ENCODE measurements at places on chromosomes 2 and 18. TPM values are rescaled to one million over a fixed set of nuclear protein-coding genes. Genes with fewer than 3 reads are reported as not detected.

DNA sequence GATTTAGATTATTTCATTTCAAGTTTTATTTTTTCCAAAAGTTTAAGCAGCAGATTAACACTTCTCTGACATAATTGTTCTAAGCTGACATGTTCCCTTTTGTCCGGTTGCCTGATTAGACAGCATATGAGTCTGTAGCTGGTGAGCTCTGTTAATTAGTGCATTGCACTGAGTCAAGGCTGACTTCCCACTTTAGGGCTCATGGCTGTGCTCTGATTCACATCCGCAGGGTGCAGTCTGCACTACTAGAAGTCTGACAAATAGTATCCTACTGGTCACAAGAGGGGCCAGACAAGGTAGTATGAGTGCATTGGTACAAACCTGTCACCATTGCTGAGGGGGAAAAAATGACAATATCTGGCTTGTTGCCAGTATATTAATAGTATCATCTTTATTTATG is 443.9 kb upstream of the ZNF804A start:
- DNase-seq: no peak

DNA sequence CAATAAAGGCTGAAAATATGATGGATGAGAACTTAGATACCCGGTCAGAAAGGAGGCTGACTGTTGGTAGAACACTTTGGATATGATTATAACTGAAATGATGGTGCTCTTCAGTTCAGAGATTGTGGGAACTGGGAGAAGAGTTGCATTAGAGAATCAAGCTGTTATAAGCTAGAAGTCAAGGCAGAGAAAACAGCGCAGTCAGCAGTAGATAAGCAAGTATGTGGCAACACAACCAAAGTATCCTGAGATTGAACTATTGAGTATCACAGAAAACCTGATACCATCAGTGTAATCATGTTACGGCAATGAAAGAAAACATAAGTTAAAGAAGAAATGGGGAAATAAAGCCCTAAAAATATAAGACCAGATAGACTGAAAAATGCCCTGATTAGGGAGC is 633.9 kb upstream of the LRRTM1 start:
- DNase-seq: no peak

Gene STARD7
- 49.4 TPM for polyA plus RNA-seq

DNA sequence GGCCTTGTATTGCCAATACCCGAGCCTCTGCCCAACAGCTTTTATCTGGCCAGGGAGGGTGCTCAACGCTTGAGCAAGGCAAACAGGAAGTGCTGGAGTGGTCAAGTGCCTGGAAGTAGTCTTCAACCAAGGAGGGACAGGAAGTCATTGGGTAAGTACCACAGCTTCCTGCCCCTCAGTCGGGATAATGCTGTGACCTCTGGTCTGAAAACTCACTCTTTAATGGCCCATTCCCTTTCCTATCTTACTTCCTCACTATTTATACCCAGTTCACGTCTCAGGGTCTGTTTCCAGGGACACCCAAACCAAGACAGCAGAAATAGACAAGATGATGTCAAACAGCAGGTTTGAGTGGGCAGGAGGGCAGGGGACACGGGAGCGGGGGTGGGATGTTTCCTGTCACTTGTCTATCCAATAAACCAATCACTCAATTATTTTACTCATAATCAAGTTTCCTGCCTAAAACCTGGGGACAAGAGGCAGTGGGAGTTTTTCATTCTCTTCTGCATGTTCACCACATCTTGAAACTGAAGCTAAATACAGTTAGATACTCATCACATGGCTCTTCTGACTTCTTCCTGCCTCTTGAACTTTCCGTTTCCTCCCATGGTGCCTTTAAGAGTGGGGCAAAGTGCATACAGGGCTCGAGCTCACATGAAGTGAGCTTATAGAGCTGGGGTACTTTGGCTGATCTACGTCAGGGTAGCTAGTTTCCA is 68.9 kb upstream of the CAB39 start:
- DNase-seq: no peak

DNA sequence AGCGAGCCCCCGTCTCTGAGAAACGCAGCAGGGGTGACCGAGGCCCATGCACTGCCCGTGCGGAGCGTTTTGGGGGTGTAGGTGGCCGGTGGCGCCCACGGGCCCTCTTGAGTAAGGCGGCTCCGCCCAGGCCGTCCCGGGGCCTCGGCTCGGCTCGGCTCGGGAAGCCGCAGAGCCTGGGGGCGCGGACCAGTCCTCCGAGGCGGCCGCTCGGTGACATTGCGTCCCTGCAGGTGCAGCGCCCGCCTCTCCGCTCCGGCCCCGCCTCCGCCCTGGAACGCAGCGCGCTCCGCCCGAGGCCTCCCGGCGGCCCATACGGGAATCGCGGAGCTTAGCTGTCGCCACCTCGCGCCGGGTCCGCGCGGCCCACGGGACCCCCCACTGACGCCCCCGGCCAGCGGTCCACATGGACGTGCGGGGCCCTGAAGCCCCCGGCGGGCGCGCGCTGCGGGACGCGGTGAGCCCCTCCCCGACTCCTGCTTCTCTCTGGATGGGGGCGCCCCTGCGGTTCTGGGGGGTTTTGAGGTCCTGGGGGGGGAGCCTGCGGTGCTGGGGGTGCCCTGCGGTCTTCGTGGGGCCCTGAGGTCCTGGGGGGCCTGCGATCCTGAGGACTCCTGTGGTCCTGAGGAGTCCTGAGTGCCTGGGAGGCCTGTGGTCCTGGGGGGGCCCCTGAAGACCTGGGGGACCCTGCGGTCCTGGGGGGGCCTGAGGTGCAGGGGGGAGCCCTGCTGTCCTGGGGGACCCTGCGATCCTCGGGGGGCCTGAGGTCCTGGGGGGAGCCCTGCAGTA is at the start of gene HSBP1L1:
Gene HSBP1L1, plus strand, starts transcription at position 314 of the 789 bp plus-strand sequence. Its CDS starts 93 bp downstream, at position 407.
- DNase-seq: no peak

Gene C1GALT1C1L
- 2.9 TPM for polyA plus RNA-seq

- DNase-seq: no peak
Measured at GRCh38 chr2:105576440-105577241, 168.1 kb upstream of the NCK2 start.

GRCh38 chr2:144379851-144380311 is 140.0 kb downstream of the ZEB2 start:
- DNase-seq: no peak

- no peak for DNase-seq
Measured at GRCh38 chr2:73053316-73054114, 18.0 kb downstream of the SFXN5 start.

Gene CNDP1
- 0.20 TPM for polyA plus RNA-seq

- DNase-seq: no peak
Measured at GRCh38 chr18:48770243-48770642, 180.5 kb downstream of the SMAD7 start.

GRCh38 chr2:10425699-10426098 is 22.4 kb downstream of the ODC1 start:
- no peak for DNase-seq

- DNase-seq: no peak
Measured at GRCh38 chr2:69055688-69056470, 42.9 kb downstream of the ANTXR1 start.

Gene MYO7B
- polyA plus RNA-seq: 0.51 TPM

DNA sequence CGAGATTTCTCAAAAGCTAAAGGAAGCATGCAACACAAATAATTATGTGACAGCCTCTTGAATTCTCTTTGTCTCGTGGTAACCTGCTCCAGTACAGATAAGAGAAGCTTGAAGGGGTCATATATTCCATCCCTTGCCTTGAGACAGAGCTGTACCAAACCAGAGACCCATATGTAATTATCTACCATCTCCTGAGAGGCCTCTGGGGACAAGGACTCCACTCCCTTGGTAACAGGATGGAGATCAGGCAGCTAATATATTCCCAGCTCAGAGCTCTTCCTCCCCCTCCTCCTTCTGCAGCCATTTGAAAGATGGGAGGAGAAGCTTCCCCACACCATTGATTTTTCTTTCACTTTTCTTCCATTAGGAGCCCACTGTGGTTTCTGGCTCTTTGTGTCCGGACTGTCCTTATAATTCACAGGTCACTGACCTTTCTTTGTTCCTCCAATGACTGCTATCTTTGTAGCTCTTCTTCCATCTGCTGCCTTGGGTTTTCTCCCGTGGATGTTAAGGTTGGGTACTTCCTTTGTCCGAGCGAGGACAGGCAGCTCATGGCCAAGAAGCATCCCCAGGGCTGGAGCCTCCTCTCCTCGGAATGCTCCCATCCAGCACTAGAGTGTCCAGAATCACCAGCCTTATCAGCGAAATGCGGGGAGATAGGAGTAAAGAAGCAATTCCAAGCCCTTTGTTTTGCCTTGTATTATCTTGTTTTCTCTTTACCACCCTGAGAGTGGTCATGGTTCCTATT is 72.6 kb upstream of the STPG4 start:
- DNase-seq: no peak

Gene MYO5B
- polyA plus RNA-seq: 2.7 TPM

- no peak for DNase-seq
Measured at GRCh38 chr2:48790407-48791170, 35.1 kb upstream of the LHCGR start.

- DNase-seq: no peak
Measured at GRCh38 chr18:35743916-35744315, 162.4 kb downstream of the GALNT1 start.

Gene ACVR1
- polyA plus RNA-seq: 29.7 TPM

DNA sequence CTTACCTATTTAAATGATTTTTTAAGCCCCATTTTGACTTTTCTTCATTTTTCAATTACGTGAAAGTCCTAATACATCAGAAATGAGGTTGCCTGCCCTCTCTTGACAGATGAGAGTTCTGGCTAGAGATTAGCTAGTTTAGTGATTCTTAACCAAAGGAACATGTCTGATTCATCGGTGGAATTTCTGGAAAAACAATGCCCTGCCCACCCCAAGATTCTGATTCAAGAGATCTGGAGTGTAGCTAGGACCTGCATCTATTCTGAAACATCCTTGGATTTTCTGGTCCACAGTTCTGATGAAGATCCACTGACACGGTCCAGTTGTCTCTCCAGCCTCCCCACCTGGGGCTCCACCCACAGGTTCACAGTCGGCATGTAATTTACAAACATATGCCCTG is 111.2 kb downstream of the KLF7 start:
- no peak for DNase-seq

Gene LAMA1
- polyA plus RNA-seq: 0.54 TPM

DNA sequence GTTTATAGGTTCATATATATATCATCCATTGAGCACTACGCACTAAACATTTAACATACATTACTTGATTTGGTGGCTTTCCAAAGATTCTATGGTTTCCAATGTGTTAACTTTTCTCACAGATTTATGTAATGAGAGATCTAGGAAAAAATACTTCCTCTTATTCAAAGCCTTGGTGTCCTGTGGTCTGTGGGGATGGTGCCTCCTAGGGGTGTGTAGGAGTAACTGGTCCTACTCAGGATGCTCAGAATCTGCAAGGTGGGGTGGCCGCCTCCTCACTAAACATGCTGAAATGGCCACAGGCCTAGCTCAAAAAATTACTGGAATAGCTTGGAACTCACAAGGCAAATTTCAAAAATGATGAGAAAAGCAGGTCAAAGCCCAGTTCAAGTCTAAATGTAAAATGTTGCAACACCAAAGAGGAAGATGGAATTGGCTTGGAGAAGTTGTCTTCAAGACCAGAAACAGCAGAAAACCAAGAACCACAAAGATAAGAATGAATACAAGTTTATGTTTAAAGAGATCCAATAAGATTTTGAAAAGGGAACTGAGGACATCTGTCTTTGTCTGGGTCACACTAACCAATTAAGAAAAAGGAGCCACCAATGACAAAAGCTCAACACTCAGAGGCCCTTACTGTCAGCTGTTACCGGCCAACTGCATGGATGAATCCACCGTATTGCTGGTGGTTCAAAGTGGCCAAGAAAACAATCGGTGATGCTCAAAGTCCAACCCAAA is 11.5 kb downstream of the GPR55 start:
- DNase-seq: no peak

- DNase-seq: no peak
Measured at GRCh38 chr2:240235149-240235803, 94.8 kb upstream of the OTOS start.

Gene PTMA
- 1,510 TPM for polyA plus RNA-seq

DNA sequence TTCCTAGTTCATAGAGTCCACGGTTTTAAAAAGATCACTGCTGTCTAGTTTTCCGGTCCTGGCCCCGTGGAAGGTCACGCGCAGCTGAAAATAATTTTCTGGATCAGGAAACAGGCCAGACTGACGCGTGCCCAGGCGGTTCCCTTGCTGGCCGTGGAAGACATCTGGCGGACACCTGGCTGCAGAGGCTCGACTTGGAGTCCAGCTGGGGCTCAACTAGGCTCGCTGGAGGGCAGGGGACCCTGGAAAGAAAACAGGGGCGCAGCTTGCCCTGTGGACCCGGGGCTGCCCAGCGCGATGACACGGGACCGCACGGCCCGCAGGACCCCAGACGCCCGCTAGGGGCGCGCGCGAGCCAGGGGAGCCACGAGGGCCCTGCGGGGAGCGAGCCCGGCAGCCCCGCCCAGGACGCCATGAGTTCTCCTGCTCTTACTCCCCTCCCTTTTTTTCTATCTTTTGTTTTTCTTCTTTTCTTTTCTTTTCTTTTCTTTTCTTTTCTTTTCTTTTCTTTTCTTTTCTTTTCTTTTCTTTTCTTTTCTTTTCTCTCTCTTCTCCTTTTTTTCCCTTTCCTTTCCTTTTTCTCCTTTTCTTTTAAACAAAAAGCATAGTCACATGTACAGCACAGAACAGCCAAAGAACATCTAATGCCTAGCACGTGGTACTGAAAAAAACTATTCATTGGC is 43.2 kb upstream of the UBE2F start:
- no peak for DNase-seq

- DNase-seq: no peak
Measured at GRCh38 chr2:71936076-71937030, 211.3 kb downstream of the CYP26B1 start.

GRCh38 chr2:23578964-23579671 is 194.1 kb downstream of the KLHL29 start:
- DNase-seq: no peak

Gene SIX2
- polyA plus RNA-seq: 1.7 TPM

- DNase-seq: peak; percentile 39
Measured at GRCh38 chr2:223970343-223971128, 13.3 kb downstream of the MRPL44 start.

- DNase-seq: no peak
Measured at GRCh38 chr18:77102259-77103040, 30.1 kb downstream of the MBP start.

Gene BCL2L11
- polyA plus RNA-seq: 9.1 TPM

DNA sequence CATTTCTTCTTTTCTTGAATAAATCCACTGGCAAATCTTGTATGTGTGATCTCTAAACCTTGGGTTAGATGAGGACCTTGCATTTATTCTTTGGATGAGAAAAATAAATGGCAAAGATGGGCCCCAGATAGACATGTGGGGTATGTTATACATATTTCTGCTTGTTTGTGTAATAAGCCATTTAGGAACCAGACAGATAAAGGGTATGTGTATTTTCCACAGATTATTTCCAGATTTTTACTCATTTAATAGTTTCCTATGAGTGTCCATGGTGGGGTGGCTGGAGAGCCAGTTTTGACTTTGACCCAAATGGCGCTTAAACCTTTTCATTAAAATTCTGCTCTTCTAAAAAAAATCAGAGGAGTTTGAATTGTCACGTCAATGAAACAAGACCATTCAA is 102.8 kb downstream of the MYCN start:
- DNase-seq: no peak

DNA sequence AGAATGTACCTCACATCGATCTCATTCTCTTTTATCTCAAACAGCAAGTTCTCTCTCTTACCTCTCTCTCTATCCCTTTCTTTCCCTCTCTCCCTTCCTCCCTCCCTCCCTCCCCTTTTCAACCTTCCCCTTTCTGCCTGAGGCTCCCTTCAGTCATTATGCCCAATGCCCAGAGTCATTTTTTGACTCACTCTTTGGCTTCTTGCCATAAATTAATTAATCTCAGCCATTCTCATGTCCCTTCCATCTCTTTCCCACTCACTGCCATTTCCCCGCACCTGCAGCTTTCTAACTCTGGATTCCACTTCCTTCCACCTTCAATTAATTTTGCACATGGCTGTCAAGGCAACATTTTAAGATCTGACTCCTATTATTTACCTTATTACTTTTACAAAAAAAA is 60.1 kb downstream of the EVA1A start:
- no peak for DNase-seq

Gene LRRTM4
- 0.34 TPM for polyA plus RNA-seq

Measured in urinary bladder (tissue), 4 donors.